ENCODE measurements at places on chromosomes 2 and 18. TPM values are rescaled to one million over a fixed set of nuclear protein-coding genes. Genes with fewer than 3 reads are reported as not detected.

AKAIN1 gene
- not detected for total RNA-seq

COL4A3 gene
- total RNA-seq: 0.34 TPM

BMPR2 gene
- total RNA-seq: 19.8 TPM

GRCh38 chr2:9779596-9780264 is 63.5 kb upstream of the TAF1B start:
- DNase-seq: no peak

DNA sequence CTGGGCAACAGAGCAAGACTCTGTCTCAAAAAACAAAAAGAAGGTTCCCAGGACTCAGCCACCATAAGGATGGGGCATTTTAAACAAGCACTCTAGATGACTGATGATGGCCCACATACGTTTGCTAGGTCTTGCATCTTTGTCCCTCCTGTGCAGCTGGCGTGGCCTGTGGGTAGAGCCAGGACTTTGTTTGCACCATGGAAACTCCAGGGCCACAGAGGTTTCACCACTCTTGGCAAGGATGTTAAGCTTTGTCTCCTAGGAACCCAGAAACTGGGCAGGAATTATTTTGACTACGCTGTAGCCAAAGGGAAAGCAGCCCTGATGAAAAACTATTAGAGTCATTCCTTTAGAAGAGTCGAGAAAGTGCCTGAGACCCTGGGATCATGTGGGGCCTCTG is 75.3 kb upstream of the STPG4 start:
- no peak for DNase-seq

- no peak for DNase-seq
Measured at GRCh38 chr2:69755862-69756467, 14.0 kb downstream of the ANXA4 start.

GRCh38 chr2:159154366-159154765 is 132.1 kb downstream of the WDSUB1 start:
- DNase-seq: no peak

GRCh38 chr2:230717600-230717999 is 5.0 kb downstream of the CAB39 start:
- no peak for DNase-seq

DNA sequence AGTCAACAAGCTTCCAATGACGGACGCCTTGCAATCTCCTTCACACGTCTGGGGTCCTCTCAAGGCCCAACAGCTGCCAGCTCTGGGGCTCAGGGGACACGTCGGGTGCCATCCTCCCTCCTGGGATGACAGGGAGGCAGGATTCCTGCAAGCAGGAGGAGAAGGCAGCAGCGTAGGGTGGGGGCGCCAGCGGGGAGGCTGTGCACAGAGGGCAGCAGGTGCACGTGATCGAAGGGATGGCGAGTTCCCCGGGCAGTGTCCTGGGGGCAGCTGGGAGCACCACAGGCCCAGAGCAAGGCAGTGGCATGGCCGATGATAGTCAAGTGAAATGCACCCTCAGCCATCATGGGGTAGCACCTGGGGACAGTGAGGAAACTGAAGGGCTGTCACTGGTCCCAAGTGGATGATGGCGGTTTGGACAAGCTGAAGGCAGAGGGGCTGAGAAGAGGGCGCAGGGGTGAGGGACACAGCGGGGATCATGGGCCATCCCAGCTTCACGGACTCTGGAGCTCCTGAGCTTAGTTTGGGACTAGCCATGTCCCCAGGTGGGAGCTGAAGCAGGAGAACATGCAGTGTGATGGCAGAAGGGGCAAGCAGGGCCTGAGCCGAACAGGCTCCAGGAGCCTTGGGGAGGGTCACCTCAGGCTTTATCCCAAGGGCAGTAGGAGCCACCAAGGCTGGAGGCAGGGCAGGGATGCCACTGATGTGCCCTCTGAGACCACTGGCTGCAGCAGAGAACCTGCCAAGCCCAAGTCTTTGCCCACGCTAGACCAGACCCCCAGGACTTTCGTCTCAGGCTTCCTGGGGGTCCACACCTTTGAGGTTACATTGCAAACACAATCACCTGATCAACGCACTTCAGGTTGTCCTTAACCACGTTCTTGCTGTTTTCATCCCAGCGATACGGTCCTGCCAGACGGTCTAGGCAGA is 16.3 kb upstream of the SNED1 start:
- DNase-seq: no peak

DNA sequence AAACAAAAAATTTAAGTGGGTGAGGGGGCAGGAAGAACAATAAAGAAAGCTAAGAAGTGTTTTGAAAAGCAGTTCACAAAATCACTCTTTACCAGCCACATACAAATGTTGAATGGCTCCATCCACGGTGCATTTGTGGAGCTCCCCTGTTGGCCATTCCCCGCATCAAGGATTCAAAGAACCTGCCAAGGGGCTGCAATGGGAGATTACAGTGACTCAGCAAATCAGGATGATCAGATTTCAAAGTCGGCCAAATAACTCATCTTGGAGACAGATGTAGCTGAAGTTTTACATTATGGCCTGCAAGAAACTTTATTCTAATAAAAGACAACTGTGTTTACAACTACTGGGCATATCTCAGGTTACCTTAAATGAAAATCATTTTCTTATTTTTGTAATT is 26.9 kb downstream of the COL4A3 start:
- DNase-seq: peak; percentile 21

DNA sequence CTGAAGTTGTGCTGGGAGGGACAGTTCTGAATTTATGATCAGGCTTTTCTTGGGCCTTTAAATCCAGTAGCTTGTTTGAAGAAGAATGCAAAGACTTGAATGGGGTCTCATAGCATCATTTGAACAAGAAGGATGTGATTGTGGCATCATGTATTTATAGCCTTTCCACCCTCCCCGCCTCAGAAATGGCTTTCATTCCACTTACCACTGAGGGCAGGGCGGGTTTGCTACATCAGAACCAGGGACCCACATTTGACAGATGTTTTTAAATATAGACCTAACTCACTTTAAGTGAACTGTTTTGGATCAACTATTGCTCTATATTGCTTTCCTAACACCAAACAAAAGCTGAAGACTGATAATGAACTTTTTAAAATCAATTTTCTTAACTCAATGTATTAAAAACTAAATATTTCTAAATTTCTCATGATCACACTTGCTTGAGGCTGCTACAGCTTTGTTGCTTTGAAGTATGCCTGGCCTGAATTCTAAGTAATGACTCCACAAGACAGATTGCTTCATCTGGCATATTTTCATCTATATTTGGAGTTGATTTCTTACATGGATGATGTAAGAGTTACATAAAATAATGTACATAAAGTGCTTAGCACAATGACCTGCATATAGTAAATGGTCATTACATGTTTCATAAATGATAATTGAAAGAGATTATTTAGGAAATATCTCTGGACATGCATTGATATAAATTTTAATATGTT is 1552.9 kb upstream of the SLC39A10 start:
- DNase-seq: no peak

DNA sequence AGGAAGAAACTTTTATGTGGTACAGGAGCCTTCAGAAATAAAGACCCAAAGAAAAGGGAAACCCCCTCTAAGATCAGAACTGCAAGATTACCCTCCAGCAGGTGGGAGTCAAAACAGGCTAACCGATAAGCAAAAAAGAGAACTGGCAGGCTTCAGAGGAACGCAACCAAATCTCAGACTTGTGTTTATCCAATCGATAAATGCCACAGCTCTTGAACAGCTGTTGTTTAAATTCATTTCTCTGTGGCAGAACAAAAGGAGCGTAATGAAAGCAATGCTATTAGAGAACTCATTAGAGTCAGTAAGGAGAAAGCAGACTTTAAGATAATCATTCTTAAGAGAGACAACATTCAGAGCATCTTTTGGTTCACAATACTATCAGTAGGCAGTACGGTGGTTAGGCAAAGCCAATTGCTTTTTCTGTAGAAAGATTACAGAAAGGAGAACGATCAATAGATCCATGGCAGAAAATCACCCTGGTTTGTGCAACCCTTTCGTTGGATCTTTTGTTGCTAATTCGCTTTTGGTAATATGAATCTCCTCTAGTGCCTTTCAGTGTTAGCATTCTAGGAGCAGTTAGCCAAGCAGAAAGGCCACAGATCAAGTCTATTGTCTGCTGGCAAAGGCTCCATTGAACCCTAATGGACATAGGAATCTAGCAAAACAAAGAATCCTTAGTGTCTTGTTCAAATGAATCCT is 476.4 kb upstream of the CHST9 start:
- no peak for DNase-seq

DNA sequence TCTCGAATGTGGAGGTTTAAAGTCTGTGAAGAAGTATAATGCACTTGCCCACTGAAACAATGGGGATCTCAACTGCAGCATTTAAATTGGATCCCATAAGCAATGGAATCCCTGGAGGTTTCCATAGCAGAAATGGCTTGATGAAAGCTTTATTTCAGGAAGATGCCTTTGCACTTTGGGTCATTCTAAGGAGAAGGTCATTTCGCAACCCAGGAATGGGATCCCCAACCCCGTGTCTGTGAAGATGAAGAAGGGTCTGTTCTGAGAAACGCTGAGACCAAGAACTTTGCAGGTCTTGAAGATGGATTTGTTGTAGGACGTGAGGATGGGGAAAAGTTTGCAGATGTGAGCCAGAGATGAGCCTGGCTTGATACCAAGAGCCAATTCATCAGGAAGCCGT is 1.8 kb upstream of the KCNG3 start:
- DNase-seq: no peak

DNA sequence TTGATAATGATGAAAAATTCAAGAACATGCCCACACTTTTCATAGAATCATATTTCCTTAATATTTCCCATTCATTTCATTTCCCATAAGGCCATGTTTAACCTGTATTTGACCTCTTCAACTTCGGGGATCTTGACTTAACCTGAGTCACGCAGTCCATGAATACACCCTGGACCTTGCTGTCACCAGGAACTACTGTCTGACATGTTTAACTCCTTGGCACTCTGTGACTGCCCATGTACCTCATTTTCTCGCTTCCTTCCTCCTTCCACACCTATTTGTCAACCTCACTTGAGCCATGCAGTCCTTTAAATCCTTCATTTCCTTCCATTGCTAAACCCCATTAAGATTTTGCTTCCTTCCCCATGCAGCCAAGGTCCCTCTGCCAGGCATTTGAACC is 16.3 kb downstream of the ABCB11 start:
- no peak for DNase-seq

DNA sequence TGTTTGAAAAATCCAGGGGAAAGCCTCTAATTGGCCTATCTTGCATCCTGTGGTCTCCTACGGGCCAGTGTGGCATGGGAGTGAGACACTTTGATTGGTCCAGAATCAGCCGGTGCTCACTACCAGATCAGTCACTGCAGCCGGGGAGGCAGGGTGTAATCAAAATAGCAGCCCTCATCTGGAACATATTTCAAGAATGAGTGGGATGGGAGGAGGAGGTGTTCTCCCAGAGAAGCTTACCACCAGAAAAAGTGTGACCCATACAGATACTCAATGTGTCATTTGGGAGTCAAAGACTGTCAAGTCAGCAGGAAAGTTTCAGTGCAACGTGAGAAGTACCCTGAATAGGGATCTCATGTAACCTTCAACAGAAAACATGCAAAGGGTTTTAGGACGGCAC is 393.9 kb upstream of the SLC14A2 start:
- no peak for DNase-seq

DNA sequence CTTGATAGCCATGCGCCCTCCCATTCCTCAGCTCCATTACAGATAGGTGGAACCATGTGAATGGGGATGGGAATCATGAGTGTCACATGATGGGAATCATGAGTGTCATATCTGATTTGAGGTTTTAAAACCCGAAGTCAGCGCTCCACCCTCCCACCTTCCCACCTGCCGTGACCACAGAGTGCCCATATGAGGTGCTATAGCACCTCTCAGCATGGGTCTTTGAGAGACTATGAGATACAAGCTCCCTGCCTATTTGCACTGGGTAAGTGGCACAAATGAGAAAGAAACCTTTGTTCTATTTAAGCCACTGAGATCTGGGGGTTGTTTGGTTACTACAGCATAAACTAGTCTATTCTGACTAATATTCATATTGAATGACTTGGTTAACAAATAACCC is 78.5 kb upstream of the PTPRM start:
- DNase-seq: no peak

All from H1 (cell line).